ENCODE measurements at places on chromosomes 4 and X.

- no peak for DNase-seq
These were observed 73.8 kb downstream of the CRLF2 start for GRCh38 chrX:1138476-1139184.

GRCh38 chrX:120302434-120302833 lies 8.8 kb downstream of the TMEM255A start:
- DNase-seq: no peak

GRCh38 chr4:99868126-99868596 lies 26.1 kb downstream of the LAMTOR3 start:
- no peak for DNase-seq

- no peak for DNase-seq
These were observed 28.2 kb upstream of the CHRNA9 start for GRCh38 chr4:40306976-40307375.

GRCh38 chrX:119130911-119131310 lies 3.3 kb upstream of the KIAA1210 start:
- DNase-seq: no peak

GRCh38 chr4:177444911-177445736 lies 2.9 kb upstream of the AGA start:
- DNase-seq: no peak

- no peak for DNase-seq
These were observed 82.2 kb upstream of the VEGFC start for GRCh38 chr4:176874721-176875445.

DNA sequence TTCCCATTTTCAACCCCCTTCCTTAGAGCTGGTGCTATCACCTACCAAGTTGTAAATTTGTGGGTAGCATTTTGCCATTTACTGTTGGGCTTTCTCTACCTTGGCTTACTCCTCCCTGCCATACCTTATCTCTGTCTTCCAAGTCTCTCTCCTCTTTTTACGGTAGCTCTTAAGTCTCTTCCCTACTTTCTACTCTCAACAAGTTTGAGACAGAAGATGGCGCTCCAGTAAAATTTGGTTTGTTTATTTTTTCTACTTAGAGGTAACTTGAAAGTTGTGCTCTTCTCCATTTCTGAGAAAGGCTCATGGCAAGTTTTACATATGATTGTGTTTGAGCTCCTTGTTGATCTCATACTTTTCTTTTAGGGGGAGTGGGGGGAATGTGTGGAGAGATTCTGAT lies 1508.1 kb downstream of the TECRL start:
- no peak for DNase-seq

GRCh38 chrX:85244450-85245211 lies 840 bp downstream of the ZNF711 start:
- no peak for DNase-seq

DNA sequence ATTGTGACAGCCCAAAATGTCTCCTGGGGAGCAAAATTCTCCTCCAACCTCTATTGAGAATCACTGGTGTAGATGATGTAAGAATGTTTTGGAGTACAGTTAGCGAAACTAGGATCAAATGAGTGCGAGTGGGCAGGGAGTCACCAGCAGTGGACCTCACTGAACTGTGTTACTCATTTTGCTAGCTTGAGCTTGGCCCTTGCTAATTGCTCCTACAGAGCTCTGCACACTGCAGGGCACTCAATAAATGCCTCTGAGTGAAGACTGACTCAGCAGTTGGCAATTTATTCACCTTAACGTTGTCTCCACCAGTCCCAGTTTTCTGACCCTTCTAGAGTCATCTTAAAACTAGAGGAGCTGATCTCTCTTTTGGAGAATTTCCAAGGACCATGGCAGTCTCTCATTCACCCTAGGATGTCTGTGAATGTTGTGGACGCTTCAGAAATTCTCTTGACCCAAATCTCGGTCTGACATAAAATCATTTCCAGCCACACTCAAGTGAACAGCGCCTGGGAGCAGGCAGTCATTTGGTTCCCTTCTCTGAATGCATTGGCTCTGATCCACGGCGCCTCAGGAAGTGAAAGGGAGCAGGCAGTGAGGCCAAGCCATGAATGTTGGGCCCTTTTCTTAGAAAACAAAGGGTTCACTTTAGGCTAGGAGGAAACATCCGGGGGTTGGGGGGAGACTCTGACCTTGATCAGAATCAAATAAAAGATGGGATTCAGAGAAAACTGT lies 148.1 kb downstream of the NWD2 start:
- DNase-seq: no peak

- DNase-seq: no peak
These were observed 7.9 kb downstream of the OGT start for GRCh38 chrX:71540801-71541200.

DNA sequence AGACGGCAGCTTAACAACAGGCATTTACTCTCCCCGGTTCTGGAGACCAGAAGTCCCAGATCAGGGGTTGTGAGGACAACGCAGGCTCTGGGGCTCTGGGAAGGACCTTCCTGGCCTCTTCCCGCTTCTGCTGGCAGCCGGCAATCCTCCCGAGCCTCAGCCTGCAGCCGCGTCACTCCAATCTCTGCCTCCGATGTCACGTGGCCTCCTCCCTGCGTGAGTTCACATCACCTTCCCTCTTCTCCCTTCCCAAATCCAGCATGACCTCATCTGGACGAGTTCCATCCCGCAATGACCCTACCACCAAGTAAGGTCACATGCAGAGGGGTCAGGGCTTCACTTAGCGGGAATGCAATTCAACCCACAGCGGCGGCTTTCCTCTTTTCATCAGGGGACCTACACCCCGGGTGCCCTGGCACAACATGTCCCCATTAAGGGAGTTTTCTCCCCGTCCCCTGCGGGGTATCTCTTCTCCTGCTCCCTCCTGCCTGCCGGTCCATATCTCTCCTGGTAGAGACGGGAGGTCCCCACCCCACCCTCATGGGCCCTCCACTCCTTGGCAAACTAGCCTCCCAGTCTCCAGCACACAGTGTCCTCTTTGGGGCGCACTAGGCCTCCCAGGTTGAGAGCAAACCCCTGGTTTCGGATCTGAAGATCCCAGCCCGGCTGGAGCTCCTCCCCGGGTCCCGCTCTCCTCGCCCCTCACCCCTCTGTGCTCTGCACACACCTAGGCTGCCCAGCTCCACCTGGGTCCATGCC lies 25.5 kb downstream of the ABLIM2 start:
- no peak for DNase-seq

DNA sequence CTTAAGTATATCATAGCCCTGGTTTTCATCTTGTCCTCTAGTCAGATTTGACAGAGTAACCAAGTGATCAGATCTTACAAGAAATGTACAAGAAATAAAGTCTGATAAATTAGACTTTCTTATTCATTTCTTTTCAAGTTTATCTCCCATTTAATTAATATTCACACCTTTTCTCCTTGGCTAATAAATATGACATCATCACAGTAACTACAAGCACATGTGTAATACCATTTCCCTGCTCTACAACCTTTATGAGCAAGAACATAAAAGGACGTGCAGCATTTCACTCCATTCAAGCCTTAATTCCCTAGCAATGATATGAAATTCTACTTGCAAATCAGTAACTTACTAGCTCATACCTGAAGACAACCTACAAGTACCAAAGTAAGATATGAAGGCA lies 88.5 kb downstream of the BRWD3 start:
- DNase-seq: no peak

DNA sequence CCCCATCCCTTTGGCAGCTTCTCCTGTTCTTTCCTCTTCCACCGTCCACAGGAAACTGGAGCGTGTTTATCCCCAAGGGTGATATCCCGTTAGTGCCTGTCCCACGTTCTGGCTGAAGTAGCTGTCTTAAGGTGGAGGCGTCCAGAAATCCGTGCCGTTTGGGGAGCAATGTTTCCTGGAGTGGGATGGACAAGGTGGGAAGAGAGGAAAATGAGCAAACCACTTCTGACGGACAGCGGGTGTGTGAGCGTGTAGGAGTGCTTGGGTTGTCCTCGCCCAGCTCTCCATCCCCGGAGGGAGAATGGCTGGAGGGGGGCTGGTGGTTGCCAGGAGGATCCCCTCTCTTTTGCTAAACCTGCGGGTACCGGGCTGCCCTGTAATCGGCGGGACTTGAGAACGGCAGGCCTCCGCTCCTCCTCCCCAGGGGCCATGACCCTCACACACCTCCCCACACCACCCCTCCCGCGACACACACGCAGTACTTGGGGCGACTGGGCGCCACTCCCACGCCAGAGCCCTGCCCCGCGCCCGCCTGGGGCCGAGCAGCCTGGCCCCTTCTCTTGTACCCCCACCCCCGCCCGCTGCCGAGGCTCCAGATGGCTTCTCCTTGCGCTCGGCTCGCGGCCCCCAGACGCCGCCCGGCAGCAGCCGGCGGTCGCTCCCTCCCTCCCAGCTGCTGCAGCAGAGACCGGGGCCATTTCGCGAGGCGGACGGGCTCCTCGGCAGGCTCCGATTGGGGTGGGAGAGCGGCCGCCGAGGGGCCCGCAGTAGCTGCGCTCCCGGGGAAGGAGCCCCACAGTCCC lies 13.9 kb upstream of the PRDM8 start:
- no peak for DNase-seq

DNA sequence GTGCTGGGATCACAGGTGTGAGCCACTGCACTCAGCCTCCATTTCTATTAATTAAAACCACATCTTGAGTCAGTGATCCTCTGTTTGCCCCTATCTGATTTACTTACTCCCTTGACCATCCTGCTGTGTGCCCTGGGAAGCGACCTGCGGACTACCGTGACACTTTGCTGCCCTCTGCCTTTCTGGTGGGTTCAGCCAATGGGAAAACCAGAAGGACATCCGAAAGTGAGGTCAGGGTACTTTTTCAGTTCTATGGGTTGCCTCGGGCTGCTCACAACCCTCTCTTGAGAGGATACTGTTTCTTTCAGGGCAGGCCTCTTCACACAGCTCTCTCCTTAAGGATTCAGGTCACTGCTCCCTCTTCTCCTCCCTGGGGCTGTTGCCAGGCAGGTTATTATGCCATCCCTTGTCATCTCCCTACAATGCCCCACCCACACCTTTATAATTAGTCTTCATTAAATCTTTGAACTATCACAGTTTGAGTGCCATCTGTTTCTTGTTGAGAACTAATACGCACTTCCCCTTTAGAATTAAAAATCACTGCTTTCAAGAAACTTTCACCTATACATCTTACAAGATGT lies 21.4 kb downstream of the PLAC8 start:
- no peak for DNase-seq

DNA sequence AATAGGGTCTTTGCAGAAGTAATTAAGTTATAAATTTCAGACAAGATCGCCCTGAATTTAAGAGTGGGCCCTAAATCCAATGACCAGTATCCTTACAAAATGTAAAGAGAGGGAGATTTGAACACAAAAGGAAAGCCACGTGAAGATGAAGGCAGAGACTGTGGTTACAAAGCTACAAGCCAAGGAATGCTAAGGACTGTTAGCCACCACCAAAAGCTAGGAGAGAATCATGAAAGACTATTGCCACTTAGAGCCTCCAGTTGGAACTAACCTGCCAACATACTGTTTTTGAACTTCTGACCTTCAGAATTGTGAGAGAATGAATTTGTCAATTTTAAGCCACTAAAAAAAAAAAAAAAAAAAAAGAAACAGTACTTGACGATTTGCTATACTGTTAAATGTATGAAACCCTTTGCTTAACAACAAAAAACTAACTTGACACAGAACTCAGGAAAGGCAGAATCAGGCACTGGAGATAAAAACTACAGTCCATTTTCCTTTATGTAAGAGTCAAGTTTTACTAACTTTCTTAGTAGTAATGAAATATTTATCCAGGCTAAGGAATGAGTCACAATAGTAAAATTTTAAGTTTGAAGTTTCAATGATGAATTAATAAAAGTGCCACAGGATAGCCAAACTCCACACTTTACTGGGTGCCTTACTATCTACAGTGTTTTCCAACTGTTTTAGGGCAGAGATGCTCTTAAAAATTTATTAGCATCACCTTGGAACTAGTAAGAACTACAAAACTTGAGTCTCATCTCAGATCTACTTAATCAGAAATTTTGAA lies 25.1 kb downstream of the DHX15 start:
- DNase-seq: no peak

DNA sequence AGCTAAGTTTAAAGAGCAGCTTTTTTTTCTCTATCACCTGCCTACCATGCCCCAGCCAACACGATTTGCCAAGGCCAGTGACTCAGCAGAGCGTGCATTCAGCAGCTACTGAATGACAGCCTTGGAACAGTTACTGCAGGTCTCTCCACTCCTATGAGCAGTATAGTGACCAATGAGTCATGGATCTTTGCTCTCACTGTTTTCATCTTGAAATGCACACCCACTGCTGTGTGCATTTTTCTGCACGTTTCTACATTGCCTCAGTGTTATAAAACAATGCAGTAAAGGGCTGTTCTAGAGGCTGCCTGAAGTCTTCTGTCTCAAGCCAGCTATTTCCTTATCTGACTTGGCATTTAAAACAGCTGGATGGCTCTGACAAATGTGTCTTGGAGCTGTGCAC lies 66.0 kb upstream of the C4orf54 start:
- DNase-seq: no peak

- DNase-seq: no peak
These were observed 51.2 kb upstream of the KLF3 start for GRCh38 chr4:38612646-38613414.

GRCh38 chr4:185307136-185307950 lies 88.4 kb downstream of the LRP2BP start:
- no peak for DNase-seq

GRCh38 chrX:40088299-40088625 lies 9.5 kb downstream of the BCOR start:
- DNase-seq: no peak

GRCh38 chrX:1535241-1536041 lies 1.5 kb downstream of the P2RY8 start:
- DNase-seq: no peak

DNA sequence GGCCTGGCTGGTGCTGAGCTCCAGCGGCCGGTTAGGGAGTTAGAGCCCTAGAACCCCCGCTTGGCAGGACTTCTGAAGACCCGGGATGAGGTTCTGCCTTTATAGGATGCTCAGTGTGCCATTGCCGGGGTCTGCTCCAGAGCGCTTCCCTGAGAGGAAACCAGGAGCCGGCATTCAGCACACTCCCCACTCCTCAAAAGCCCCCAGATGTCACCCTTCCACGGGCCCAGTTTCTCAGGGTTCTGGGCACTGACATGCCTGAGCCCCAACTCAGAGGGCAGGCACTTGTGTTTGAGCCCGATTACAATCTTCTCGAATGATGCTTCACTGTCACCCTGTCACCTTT lies 6.5 kb downstream of the NKX3-2 start:
- no peak for DNase-seq

DNA sequence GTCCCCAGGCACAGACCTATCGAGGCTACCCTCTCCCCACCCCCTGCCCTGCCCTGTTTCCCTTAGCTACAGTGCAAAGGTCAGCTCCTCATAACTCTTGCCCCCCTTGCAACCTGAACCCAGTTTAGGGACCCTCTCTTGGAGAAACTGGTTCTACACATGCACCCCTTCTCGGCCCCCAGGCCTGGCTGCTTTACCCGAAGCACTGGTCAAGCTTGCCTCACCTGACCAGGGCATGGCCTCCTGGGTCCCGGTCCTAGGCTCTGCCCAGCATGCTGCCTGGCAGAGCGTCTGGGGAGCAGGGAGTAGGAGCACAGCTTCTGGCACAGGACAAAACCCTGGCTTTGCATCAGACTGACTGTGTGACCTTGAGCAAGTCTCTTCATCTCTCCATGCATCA lies 28.0 kb downstream of the ZNF185 start:
- DNase-seq: no peak

GRCh38 chr4:183867247-183867646 lies 37.9 kb upstream of the STOX2 start:
- DNase-seq: no peak
